Sigmoid colon (tissue), 7 donors: ENCODE measurements at places on chromosomes 16 and 17. TPM values are rescaled to one million over a fixed set of nuclear protein-coding genes. Genes with fewer than 3 reads are reported as not detected.
A peak's percentile ranks its signal among the peaks of the same experiment; 100 is the strongest.

The ANKFN1 gene
- polyA plus RNA-seq = 0.12 TPM

- H3K36me3 ChIP-seq = no peaks in the 10 kb centered on the region
- H3K4me3 ChIP-seq = no peak overlapping the region
These were observed 13.5 kb downstream of the NPRL3 start for GRCh38 chr16:125011-125410.

GRCh38 chr16:82146957-82147356 is 23.1 kb downstream of the MPHOSPH6 start:
- peaks cover 32% of the 10 kb centered on the region for H3K36me3 ChIP-seq
- H3K4me3 ChIP-seq = no peak overlapping the region
- H3K27ac ChIP-seq = no peak overlapping the region
- no peaks in the 10 kb centered on the region for H3K4me1 ChIP-seq
- no peaks in the 10 kb centered on the region for H3K27me3 ChIP-seq

The HOXB3 gene
- 16.7 TPM for polyA plus RNA-seq

DNA sequence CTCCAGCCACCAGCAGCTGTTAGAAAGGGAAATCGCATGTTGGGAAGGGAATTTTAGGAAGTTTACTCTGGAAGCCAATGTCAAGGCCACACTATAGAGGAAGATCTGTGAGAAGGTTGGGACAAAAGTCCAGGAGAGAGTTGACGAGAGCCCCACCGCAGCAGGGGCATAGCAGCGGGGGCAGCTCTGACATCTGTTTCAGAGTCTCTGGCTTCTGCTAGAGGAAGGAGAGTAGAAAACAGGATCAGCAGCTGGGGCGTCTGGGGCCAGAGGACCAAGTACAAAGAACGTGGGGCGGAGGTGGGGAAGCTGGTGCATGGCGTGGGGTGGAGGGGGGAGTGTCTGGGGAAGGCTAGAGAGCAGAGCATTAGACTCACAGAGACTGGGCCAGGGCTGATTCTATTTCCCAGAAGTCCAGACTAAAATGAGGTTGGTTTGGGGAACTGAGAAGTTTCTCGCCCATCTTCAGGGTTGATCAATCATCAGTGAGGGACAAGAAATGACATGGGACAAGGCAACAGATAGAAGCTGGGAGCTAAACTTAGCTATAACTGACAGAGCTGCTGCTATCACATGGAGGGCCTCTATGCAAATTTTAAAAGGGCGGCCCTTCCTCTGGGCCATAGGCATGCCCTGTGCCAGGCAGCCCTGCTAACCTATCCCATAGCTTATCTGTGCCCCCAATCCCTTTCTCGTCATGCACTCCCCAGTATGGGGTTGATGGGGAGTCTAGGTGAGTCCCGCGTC is 1.2 kb downstream of the RABEP2 start:
- H3K27me3 ChIP-seq = no peaks in the 10 kb centered on the region
- DNase-seq = no peak
- H3K27ac ChIP-seq = peak overlapping the region; percentile 98
- peaks cover 12% of the 10 kb centered on the region for H3K36me3 ChIP-seq
- H3K4me3 ChIP-seq = peak overlapping the region; percentile 83

GRCh38 chr17:2083613-2084035 is 28.7 kb downstream of the HIC1 start:
- H3K36me3 ChIP-seq = peaks cover 8% of the 10 kb centered on the region
- H3K27ac ChIP-seq = peak overlapping the region; percentile 80
- peaks cover 58% of the 10 kb centered on the region for H3K4me1 ChIP-seq
- DNase-seq = no peak
- no peak overlapping the region for H3K4me3 ChIP-seq

DNA sequence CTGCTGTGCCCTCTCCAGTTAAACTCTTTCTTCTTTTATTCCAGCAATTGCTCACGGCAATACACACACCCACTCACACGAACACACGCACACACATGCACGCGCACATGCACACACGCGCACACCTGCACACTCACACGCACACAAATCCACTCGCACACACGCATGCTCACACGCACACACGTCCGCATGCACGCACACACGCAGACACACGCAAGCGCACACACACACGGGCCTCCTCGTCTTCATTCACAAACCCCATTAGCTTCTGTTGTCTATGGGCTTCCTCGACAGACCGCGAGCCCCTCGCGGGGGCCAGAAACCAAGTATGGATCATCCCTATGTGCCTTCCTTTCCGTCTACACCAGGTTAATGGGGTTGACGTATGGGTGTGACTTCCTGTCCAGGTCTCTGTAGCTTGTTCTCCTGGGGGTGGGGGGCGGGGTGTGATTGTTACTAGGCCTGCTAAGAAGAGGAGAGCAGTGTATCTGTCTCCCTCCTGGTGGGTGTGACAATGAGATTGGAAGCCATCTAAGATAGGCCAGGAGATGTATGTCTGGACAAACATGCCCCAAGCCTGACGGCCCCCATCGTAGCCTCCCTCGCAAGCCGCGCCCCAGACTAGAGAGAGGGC is 670 bp upstream of the CTF1 start:
- H3K27me3 ChIP-seq = no peaks in the 10 kb centered on the region
- peak overlapping the region; percentile 83 for H3K4me3 ChIP-seq
- H3K36me3 ChIP-seq = peaks cover 11% of the 10 kb centered on the region
- H3K4me1 ChIP-seq = peaks cover 48% of the 10 kb centered on the region

DNA sequence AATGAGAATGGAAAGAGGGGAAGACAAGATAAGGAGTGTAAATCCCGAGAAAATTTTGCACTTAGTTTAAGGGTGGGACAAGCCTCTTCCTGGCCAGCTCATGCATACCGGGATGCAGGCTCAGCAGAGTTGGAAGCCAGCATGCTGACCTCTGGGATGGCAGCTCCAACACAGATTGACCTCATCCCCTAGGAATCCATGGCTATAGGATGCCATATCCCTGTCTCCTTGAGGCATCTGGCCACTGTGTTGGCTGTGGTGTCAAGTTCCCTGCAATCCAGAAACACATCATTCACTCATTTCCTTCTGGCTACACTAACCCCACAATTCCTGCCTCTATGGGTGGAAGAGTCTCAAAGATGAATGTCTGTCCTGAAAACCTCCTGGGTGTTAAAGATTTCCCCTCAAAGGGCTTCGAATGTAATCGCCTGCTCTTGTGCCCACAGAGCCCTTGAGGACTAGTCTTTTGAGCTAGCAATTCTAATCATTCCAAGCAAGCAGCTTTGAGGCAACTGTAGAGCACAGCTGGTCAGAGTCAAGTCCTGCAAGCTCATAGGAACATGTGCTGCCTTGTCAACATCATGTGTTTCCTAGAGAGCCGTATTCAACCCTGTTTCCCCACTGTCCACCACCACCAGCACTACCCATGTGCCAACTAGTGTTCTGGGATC is 141.4 kb downstream of the PMP22 start:
- no peaks in the 10 kb centered on the region for H3K4me1 ChIP-seq
- no peak overlapping the region for H3K27ac ChIP-seq
- H3K4me3 ChIP-seq = no peak overlapping the region
- H3K36me3 ChIP-seq = no peaks in the 10 kb centered on the region
- DNase-seq = no peak

DNA sequence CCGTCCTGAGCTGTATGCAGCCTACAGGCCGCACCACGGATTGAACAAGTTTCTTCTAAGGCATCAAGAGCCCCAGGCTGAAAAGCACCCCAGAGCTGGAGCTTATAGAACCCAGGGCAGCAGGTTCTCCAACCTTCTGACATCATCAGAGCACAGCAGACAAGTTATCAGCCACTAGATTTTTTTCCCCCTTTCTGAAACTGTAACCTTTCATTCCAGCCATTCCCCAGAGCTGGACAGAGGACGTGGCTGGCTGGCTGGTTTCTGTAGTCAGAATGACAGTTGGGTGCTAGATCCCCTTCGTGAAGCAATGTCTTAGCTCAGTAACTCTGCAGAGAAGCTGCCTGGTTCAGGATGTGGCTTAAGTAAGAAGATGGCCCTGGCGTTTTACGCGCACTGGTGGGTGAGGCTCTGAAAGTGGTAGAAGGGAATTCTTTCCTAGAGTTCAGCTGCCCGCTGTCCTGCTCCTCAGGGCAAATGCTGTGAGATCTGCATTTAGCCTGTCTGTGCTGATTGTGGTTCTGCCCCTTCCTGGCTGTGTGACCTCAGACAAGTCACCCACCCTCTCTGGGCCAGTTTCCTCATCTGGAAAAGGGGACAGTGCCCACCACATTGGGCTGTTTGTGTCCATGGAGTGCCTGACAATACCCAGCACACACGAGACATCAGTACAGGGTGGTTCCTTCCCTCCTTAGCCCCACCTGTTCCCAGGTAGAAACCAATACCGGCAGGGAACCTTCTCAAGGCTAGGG is 9.1 kb downstream of the DEXI start:
- H3K27me3 ChIP-seq = no peaks in the 10 kb centered on the region
- H3K4me1 ChIP-seq = peaks cover 58% of the 10 kb centered on the region
- H3K36me3 ChIP-seq = peaks cover 6% of the 10 kb centered on the region
- DNase-seq = no peak

The SKAP1 gene
- 1.6 TPM for polyA plus RNA-seq

DNA sequence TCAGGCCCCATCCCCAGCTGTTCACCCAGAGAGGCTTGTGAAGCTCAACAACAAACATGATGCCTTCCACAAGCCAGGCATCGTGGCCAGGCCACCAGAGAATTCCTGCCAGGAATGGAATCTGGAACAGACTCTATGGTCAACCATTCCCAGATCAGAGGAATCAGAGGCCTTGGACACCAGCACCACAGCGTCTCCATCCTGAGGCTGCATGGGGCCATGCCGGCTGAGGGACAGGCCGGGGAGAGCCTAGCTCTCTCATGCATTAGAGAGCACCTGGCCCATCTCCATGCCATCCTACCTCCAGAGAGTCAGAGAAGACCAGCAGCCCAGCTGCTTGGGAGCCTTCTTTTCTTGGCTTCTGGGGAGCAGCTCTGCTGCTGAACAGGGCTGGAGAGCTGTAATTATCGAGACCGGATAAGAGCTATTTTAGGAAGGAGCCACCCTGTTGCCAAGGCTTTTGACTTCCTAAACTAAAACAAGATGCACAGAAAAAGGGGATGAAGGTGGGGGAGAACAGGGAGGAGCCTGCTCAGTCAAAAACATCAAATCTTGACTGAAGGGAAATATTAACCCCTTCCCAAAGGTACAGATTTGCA is 24.5 kb upstream of the MTMR4 start:
- H3K4me1 ChIP-seq = no peaks in the 10 kb centered on the region
- no peaks in the 10 kb centered on the region for H3K36me3 ChIP-seq
- no peak overlapping the region for H3K27ac ChIP-seq
- H3K27me3 ChIP-seq = no peaks in the 10 kb centered on the region

DNA sequence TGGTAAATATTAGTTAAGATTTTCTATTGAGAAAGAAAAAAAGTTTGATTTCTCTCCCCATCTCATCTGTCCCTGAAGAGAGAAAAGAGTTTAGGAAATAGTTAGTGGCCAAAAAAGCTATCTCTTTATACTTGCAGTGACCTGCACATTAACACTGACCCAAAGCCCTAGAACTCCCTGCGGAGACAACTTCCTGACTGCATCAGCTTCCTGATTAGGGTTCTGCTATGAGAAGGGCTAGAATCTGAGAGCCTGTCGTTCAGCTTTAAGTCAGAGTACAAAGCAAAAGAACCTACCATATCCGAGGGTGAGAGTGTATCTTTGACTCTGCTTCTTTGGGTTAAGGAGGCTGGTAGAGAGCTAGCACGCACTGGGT is 24.7 kb downstream of the LIMD2 start:
- H3K4me3 ChIP-seq = no peak overlapping the region
- no peaks in the 10 kb centered on the region for H3K36me3 ChIP-seq
- peak overlapping the region; percentile 75 for H3K27ac ChIP-seq
- no peaks in the 10 kb centered on the region for H3K4me1 ChIP-seq
- no peaks in the 10 kb centered on the region for H3K27me3 ChIP-seq

GRCh38 chr17:27921599-27921998 is 28.4 kb upstream of the LYRM9 start:
- no peak overlapping the region for H3K4me3 ChIP-seq
- H3K27me3 ChIP-seq = no peaks in the 10 kb centered on the region
- DNase-seq = no peak
- H3K27ac ChIP-seq = no peak overlapping the region
- H3K36me3 ChIP-seq = no peaks in the 10 kb centered on the region
- H3K4me1 ChIP-seq = no peaks in the 10 kb centered on the region

The CCR7 gene
- not detected for polyA plus RNA-seq

DNA sequence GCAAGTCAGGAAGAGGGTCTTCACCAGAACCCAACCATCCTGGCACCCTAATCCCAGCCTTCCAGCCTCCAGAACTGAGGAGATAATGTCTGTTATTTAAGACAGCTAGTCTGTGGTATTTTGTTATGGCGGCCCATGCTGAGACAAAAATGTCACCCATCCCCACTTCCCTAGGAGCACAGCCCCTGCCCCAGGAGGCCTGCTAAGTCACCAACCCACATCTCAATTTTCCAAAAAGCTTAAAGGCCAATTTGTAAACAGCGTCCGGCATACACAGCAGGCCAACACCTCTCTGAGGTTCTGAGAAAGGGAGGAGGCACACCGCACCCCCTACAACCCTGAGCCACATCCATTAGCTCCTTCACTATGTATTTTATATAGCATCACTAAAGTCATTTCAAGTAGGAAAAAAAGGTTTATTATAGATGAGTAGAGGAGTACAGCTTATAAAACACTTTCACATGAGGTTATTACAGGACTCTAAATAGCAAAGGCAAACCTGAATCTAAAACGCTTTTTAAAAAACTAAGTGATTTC is 6.9 kb downstream of the TMEM170A start:
- no peak for DNase-seq
- H3K4me3 ChIP-seq = no peak overlapping the region
- no peaks in the 10 kb centered on the region for H3K36me3 ChIP-seq
- H3K4me1 ChIP-seq = peaks cover under 1% of the 10 kb centered on the region
- H3K27ac ChIP-seq = no peak overlapping the region

The TEPSIN gene
- 6.9 TPM for polyA plus RNA-seq

GRCh38 chr17:6536053-6536452 is 20.3 kb downstream of the PITPNM3 start:
- peaks cover 9% of the 10 kb centered on the region for H3K4me1 ChIP-seq
- H3K4me3 ChIP-seq = no peak overlapping the region
- no peaks in the 10 kb centered on the region for H3K27me3 ChIP-seq
- H3K36me3 ChIP-seq = peaks cover 6% of the 10 kb centered on the region

- no peak overlapping the region for H3K4me3 ChIP-seq
- H3K36me3 ChIP-seq = no peaks in the 10 kb centered on the region
- no peak for DNase-seq
- H3K27me3 ChIP-seq = no peaks in the 10 kb centered on the region
- no peaks in the 10 kb centered on the region for H3K4me1 ChIP-seq
- H3K27ac ChIP-seq = no peak overlapping the region
These were observed 369.1 kb downstream of the XYLT1 start for GRCh38 chr16:17101646-17102045.

The ABCA5 gene
- polyA plus RNA-seq = 14.9 TPM

The CLDN9 gene
- 0.28 TPM for polyA plus RNA-seq

The C16orf46 gene
- polyA plus RNA-seq = not detected

DNA sequence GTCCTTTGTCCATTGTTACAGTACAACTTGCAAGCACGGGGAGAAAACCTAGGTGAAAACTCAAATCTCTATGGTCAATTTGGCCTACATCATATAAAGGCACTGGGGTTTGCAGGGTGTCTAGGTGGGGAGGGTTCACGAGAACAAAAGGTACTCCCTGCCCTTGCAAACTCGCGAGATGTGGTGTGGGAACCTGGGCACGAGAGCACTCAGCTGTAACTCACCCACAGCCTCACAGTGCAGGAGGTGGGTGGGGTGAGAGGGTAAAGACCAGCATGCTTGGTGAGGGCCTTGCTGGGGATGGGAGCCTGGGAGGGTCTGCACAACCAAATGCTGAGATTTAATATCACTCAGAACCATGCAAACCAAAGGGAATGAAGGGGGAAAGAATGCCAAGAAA is 18.4 kb upstream of the ZNF594 start:
- H3K4me1 ChIP-seq = no peaks in the 10 kb centered on the region
- H3K4me3 ChIP-seq = no peak overlapping the region
- no peaks in the 10 kb centered on the region for H3K27me3 ChIP-seq
- no peak overlapping the region for H3K27ac ChIP-seq
- no peak for DNase-seq

GRCh38 chr17:73278465-73279453 is 17.1 kb upstream of the CPSF4L start:
- H3K4me1 ChIP-seq = peaks cover 49% of the 10 kb centered on the region
- H3K27me3 ChIP-seq = no peaks in the 10 kb centered on the region
- H3K36me3 ChIP-seq = no peaks in the 10 kb centered on the region
